ENCODE measurements at places on chromosomes 12 and 14.

- no peak for DNase-seq
Measured at GRCh38 chr12:25817166-25817565, 141.3 kb upstream of the RASSF8 start.

DNA sequence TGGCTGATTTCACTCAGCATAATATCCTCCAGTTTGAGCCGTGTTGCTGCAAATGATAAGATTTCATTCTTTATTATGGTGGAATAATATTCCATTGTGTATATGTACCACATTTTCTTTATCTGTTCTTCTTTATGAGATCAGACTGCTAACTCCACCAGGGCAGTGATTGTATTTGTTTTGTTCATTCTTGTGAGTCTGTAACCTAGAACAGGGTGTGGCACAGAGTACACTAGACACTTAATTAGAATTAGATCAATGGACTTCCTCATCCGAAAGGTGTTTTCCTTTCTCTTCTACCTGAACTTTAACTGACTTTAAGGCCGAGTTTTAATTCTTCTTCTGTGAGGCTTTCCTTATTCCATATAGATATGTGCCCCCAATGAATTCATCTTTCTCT lies 551.0 kb downstream of the SNAPC1 start:
- DNase-seq = no peak

GRCh38 chr12:42669553-42669952 lies 80.0 kb upstream of the PRICKLE1 start:
- DNase-seq = no peak

GRCh38 chr14:66242001-66242400 lies 244.2 kb upstream of the CCDC196 start:
- DNase-seq = no peak

DNA sequence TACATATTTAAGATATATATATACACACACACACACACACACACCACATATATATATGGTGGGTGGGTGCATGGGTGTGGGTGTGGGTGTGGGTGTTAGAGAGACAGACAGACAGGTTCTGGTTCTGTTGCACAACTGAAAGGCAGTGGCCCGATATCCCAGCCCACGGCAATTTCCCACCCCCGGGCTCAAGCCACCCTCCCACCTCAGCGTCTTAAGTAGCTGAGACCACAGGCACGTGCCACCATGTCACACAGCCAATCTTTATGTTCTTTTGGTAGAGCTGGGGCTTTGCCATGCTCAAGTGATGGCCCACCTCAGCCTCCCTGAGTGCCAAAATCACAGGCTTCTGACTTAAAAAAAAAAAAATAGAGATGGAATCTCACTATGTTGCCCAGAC lies 417.8 kb upstream of the FOXG1 start:
- no peak for DNase-seq

DNA sequence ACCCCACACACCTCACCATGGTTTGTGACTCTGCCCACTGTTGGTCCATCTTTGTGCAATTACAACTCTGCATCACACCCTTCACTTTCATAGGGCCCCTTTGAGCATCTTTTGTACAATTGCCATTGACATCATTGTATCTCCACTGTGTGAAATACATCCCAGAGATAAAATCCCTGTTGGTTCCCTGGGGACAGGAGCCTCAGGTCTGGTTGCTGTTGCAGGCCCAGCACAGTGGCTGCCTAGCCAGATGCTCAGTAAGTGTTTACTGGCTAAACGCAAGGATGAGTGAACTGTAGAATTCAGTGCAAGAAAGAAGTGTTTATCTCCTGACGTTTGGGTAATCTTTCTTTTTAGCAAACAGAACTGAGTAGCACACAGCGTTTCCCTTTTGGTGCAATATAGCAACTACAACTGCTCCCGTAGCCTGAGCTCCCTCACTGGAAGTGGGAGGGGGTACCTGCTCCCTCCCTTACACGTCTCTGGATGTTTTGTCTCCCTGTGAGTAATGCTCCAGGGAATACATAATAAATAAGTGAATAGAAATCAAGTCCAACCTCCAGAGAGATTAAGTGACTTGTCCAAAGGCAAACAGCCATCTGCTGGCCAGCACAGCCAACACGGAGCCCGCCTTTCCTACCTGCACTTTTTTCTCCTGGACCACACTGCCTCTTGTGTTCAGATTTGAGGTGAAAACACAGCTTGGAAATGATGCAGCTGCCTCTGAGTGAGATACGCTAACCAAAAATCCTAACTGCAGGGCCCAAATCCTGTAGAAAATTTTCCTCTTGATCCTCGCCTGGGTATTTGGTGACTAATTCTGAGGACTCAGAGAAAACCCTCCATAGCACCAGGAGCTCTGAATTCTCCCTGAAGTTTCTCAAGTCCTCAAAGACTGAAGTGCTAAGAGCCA lies 27.4 kb downstream of the GALNT16 start:
- DNase-seq = no peak

GRCh38 chr12:3558854-3559253 lies 67.9 kb downstream of the PRMT8 start:
- no peak for DNase-seq

DNA sequence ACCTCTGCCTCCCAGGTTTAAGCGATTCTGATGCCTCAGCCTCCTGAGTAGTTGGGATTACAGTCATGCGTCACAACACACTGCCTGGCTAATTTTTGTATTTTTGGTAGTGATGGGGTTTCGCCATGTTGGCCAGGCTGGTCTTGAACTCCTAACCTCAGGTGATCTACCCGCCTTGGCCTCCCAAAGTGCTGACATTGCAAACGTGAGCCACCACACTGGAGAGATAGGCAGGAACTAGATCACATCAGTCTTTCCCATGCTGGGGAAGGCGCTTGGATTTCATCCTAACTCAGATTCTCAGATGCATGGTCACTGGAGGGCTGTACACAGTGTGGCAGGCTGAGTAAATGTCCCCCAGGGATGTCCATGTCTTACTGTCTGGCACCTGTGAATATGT lies 18.0 kb upstream of the ORAI1 start:
- DNase-seq = no peak

DNA sequence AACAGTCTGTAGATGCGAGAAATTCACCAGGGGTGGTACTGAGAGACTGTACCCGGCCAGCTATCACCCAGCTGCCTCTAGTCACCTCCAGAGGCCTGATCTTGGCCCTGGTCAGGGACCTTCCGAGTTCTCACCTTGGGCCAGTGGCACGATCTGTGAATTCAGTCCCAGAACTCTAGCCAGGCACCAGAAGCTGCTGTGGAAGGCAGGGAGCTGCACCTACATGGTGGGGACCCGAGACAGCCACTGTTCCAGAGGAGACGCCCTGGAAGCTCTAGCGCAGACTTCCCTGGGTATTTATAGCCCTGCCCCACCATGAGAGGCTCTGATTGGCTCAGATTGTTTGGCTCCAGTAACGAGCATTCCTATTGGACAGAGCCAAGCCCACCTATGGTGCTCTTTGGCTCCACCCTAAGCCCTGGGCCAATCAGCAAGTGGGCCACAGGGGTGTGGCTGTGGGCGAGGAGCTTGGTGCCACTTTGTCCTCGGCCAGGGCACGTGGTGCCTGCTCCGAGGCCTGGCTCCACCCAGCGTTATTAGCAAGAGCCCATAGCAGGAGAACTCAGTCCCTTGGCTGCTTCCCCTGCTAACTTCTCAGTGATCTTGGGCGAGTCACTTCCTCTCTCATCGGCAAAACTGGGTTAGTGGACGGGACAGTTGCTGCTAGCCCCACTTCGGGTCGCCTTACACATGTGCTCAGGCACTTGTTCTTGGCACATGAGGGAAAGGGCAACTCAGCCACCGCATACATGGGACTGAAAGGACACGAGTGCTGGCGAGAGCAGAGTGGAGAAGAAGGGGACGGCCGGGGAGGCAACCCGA lies 89.0 kb upstream of the BCL11B start:
- DNase-seq = no peak

- DNase-seq = no peak
Measured at GRCh38 chr12:108390495-108391203, 51.5 kb upstream of the CMKLR1 start.

- DNase-seq = no peak
Measured at GRCh38 chr12:24617471-24617870, 331.4 kb downstream of the BCAT1 start.

Measured in right lung (tissue), 10 donors.